Left ventricle myocardium inferior (tissue), 1 donor: ENCODE measurements at places on chromosomes 1 and 21.

- peak; percentile 75 for DNase-seq
Observed at GRCh38 chr1:21270086-21270689, 20.1 kb downstream of the ECE1 start.

GRCh38 chr1:112344754-112345423, 51.1 kb upstream of the CTTNBP2NL start:
- no peak for DNase-seq

DNA sequence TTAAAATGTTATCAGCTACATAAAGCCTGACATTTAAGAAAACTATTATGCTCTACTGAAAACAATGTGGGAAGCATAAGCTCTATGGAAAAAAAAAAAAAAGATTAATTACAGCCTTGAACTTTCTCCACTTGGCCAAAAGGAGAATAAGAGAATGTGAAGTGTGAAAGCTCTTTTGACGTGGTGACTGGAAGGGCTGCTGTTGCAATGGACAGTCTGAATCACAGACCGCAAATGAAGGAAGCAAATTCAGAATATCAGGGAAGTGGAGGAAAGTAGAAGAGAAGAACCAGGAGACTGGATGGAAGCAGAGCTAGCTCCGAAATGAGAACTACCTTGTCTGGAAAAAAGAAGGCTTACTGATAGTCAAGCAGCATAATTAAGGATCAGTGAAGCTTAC, 106.8 kb downstream of the AK5 start:
- no peak for DNase-seq

DNA sequence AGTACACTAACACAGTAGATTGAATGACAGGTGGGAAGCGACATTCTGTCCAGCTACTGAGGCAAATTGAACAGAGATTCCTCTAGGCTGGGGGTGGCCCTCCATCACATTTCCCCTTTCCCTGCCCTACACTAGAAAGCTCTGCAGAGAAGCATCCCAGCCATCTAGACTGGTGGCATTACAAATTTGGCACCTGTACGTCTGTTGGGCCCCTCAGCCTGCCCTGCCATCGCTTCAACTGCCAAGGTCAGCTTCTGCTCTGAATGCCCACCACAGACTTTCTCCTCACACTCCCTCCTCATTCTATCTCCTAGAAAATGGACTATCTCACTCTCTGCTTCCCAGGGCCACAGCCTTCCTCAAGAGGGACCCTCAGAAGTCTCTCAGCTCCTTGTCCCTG, 16.7 kb downstream of the TRABD2B start:
- no peak for DNase-seq
